NCI-H2107 (cell line): ENCODE measurements at places on chromosomes 2 and 18.

GRCh38 chr18:6521803-6522418 is 107.2 kb upstream of the L3MBTL4 start:
- no peak for DNase-seq

DNA sequence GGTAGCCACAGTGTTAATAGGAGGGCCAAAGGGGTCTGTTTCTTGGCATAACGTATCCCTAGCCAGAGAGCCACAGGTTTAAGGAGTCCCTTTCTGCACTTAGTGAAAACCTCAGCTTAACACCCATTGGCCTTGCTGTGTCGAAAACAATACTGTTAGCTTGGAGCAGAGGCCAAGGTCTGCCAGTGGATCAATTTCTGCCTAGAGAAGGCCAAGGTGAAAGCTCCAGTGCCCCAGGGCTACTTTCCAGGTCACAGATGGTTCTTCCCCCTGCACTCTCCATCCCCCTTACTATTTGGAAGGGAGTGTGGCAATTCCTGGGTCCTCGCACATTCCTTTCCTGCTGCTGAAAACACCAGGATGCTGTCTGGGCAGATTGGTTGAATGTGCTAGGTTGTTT is 74.8 kb upstream of the TNP1 start:
- no peak for DNase-seq

DNA sequence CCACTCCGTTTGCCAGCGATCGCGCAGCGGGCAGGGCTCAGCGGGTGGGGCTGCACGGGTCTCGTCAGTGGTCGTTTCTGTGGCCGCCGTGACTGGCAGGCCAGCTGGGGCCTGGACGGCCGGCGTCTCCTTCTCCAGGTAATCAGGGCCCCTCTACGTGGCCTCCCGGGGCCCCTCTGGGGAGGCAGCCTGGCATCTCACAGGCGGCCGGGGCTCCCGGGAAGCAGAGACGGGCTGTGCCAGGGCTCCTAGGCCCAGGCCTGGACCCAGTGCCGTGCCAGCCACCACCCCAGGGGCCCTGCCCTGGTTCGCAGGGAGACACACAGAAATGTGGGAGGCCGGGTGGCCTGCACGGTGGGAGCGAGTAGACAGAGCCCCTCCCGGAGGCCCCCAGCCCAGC is 59.5 kb downstream of the NFATC1 start:
- DNase-seq, result no peak

DNA sequence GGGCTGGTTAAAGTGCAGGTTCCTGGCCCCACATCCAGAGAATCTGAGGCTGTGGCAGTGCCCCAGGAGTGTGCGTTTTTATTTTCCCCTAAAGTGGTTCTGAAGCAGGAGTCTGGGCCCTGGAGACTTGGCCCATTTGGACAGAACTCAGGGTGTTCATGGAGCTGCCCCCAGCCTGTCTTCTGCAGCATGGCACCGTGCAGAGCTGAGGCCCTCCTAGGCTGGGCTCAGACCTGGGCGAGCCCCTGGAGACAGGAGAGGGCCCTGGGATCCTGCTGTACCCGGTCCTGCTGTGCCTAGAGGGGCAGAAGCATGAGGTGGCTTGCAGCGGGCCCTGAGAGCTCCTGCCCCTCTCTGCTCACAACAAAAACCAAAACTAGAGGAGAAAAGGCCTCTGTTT is 58.8 kb upstream of the B3GNT7 start:
- no peak for DNase-seq

GRCh38 chr2:238513346-238513745 is 86.6 kb downstream of the ASB1 start:
- DNase-seq, result no peak

DNA sequence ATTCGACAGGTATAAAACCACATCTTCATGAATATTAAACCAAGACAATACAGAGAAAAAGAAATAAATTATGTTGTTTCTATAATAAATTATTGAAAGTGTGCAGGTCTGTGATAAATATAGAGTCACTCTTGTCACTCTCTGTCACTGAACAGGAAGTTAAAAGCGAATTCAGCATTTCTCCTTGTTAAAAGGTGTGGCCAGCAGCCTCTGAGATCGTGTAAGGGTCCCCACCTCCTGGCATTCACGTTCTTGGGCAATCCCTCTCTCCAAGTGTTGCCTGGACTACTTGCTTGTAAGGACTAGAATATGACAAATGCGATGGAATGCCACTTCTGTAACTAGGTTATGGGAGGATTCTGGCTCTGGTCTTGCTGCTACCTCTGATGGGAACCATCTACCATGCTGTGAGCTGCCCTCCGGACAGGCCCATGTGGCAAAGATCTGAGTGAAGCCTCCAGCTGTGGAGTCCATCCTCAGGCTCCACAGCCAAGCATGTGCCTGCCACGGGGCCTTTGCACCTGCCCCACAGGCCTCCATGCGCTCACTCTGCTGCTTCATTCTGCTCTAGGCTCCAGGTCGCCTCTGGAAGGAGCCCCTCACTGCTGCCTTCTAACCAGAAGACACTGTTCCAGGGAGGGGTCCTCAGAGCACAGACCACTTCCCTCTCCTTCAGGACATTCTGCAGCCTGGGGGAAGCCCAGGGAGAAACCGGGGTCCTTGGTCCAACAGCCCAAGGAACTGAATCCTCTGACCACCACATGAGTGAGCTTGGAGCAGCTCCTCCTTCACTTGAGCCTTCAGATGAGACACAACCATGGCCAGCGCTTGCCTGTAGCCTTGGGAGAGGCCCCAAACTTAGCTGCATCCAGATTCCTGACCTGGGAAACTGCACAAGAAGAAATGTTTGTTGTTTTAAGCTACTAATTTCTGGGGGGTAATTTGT is 202.9 kb upstream of the HDAC4 start:
- DNase-seq, result no peak

GRCh38 chr18:38768504-38768903 is 1202.9 kb upstream of the CELF4 start:
- DNase-seq, result no peak

DNA sequence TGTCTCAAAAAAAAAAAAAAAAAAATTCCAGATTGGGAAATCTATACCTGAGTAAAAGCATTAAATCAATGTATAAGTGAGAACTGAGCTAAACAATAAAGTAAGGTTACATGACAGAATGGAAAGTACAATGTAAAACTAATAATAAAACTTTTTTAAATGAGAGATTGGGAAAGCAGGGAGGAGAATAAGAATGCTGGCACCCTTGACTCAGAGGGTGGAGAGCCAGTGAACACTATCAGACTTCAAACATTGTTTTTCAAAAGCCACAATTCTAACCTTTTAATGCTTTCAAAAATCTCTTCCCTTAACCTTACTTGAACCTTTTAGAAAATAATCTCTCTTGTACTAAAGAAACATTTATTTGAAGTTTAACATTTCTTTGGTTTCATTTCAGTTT is 63.5 kb downstream of the TBC1D8 start:
- DNase-seq, result no peak

- no peak for DNase-seq
Observed at GRCh38 chr2:118179445-118179844, 91.2 kb downstream of the INSIG2 start.

- DNase-seq, result no peak
Observed at GRCh38 chr2:187574969-187575750, 20.9 kb upstream of the TFPI start.

DNA sequence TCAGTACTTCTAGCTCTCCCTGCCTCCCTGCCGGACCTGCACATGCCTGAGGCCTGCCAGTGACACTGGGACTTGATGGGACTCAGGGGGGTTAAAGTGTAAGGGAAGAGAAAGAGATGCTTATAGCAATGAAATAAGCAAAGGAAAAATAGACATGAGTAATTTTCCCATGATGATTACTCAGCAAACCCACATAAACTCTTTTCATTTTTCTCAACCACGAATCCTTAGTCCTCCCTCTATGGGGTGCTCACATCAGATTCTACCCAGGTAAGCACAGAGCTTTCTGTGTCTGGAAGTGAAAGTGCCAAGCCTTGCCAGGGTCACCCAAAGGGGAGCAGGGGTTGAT is 44.8 kb upstream of the ANKRD62 start:
- no peak for DNase-seq

- no peak for DNase-seq
Observed at GRCh38 chr18:79896738-79897137, 54.7 kb downstream of the SLC66A2 start.

GRCh38 chr2:158600155-158600802 is 143.5 kb downstream of the PKP4 start:
- DNase-seq, result no peak

GRCh38 chr2:146927080-146927711 is 917.6 kb upstream of the ACVR2A start:
- no peak for DNase-seq

DNA sequence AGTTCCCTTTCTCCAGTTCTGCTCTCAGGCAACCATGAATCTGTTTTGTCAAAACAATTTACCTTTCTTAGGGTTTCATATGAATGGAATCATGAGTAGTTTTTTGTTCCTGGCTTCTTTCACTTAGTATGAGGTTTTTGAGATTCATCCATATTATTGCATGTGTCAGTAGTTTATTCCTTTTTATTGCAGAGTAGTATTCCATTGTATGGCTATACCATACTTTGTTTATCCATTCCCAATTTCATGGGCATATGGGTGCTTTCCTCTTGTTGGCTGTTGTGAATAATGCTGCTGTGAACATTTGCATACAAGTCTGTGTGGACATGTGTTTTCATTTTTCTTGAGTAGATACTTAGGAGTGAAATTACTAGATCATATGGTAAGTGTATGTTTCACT is 46.0 kb downstream of the SANBR start:
- no peak for DNase-seq

DNA sequence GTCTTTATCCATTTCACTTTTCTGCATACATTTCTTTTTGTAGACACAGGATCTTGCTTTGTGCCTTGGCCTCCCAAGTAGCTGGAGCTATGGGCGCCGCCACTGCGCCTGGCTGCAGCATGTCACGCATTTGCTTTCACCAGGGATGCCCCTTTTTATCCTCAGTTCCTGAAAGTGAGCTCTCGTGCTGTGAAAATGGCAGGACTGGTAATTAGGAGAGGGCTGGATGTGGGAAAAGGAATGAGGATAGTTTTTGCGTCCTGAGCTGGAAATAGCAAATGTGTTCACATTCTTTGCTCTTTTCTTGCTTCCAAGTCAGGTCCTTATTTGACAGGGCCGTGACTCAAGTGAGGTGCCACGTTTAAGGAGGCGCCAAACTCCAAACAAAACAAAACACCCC is 104.6 kb downstream of the LDLRAD4 start:
- DNase-seq, result no peak

DNA sequence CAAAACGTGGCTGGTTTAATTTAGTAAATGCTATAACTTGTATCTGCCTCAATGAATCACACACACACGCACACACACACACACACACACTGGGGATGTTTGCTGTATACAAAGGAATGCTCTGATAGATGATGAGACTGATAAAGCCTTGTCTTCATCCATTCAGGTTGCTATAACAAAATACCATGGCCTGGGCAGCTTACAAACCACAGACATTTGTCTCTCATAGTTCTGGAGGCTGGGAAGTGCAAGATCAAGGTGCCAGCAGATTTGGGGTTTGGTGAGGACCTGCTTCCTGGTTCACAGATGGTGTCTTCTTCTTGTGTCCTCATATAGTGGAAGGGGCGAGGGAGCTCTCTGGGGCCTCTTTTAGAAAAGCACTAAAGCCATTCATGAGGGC is 149.5 kb upstream of the HDAC4 start:
- DNase-seq, result no peak

DNA sequence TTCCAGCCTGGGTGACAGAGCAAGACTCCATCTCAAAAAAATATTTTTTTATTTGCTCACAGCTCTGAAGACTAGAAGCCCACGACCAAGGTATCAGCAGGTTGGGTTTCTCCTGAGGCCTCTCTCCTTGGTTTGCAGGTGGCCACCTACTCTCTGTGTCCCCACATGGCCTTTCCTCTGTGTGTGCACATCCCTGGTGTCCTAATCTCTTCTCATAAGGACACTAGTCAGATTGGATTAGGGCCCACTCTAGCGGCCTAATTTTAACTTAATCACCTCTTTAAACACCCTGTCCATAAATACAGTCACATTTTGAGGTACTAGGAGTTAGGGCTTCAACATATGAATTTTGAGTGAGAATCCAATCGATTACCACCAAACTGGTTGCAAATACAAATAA is 2.0 kb upstream of the RAB3GAP1 start:
- no peak for DNase-seq

DNA sequence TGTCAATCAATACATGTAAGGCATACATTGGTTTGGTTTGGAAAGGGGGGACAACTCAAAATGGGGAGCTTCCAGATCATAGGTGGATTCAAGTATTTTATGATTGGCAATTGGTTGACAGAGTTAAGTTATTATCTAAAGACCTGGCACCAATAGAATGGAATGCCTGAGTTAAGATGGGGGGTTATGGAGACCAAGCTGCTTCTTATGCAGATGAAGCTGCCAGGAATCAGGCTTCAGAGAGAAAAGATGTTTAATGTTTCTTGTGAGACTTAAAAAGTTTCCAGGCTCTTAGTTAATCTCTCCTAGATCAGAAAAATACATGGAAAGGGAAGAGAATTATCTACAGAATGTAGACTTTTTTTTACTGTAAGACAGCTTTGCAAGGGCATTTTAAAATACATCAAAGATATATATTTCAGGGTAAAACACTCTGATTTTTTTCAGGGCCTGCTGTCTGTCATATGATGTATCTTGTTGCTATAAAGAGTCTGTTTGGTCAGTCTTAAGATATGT is 1343.2 kb upstream of the LRRTM1 start:
- DNase-seq, result no peak
